Brain pericyte (primary cell): ENCODE measurements at places on chromosomes 7 and 10.

DNA sequence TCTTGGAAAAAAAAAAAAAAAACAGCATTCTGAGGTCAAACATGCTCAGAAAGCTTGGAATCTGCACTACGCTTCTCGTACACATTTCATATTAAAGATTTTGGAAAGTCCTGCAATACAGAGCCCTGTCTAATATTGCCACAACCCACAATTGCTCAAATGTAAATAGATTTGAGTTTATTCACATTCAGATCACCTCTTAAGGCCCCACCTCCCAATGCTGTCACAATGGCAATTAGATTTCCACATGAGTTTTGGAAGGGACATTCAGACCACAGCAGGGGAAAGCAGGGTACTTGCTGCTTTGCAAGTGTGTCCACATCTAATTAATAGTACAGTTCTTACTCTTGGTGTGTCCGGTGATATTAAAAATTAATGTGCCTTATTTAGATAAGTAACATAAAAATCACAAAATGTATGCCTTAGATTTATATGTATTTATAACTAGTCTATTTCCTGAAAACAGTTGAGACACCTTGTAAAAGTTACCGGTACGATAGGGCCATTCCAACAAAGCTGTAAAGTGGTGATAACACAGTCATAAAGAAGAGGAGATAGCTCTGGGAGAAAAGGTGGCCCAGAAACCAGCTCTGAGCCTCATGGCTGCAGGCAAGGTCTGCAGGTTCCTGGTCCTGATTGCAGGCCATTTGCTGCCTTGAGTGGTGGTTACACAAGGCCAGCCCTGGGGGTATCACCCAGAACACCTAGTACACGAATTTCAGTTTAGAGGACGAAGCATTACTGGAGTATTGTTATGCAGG lies 27.9 kb downstream of the EGFR start:
- no peak for DNase-seq

- no peak for DNase-seq
These were observed 257.1 kb downstream of the SFMBT2 start for GRCh38 chr10:7153750-7154149.

- DNase-seq, result no peak
These were observed 102.0 kb upstream of the FAM20C start for GRCh38 chr7:90111-91063.

- no peak for DNase-seq
These were observed at the start of gene KIAA1217 for GRCh38 chr10:24208661-24209431. Gene KIAA1217, plus strand, starts transcription at chr10:24209138. Its CDS starts 56 bp downstream, at chr10:24209194.

DNA sequence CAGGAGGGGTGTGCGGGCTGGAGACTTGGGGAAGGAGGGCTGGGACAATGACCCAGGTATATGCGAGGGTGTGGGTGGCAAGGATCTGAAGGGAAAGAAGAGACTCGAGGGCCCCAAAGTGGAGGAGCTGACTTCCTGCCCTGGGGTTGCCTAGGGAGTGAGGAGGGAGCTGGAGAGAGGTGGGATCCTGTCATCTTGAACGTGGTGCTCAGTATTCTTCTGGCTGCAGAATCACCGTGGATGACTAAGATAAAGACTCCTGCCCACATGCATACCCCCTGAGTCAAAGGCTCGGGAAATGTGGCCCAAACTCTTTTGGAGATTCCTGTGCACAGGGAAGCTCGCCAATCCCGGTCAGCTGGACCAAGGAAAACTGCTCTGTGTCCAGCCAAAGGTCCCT lies 31.2 kb downstream of the COL17A1 start:
- no peak for DNase-seq

DNA sequence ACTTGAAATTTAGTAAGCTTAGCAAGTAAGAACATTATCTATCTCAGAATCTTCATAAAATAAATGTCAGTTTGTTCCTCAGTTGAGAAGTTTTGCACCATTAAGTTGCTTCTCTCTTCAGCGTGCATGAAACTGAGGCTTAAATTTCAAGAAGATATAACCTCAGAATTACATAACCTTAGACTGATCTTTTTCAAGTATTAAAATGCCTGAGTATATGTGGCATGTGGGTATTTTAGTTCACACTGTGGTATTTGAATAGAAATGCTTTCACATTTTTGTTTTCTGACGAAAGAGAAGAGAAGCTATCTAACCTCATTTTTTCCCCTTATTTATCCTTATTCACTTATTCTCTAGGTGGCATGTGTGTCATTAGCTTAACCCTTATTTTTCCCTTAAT lies 104.1 kb downstream of the PHF14 start:
- DNase-seq, result no peak

DNA sequence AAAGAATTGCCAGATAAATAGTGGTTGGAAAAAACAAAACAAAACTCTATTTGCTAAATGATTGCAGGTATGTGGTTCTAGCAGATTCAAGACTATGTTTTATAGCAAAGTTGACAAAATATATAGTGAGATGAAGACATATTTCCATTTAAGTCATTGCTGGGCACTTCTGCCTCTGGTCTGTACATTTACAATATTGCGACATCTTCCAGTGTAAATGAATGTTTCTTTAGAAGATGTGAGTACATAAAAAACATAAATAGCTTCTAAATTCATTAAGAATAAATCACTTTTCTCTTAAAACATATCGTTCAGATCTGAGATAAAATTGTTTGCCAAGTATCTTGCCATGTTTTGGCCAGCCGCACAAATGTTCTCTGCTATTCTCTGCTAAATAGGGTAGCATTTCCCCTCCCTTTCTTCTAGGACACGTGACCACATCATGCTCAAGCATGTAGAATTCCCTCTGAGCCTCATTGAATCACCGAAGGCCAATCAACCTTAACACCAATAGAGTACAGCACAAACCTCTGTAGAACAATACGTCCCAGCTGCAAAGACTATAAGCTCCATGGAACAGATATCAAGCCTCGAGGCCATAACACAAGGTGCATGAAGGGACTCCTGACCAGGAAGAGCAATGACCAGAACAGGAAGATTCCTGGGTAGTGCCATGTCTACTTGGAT lies 1173.3 kb downstream of the GATA3 start:
- DNase-seq, result no peak
